GOT3 (cell line): ENCODE measurements at places on chromosomes 5 and 9.

DNA sequence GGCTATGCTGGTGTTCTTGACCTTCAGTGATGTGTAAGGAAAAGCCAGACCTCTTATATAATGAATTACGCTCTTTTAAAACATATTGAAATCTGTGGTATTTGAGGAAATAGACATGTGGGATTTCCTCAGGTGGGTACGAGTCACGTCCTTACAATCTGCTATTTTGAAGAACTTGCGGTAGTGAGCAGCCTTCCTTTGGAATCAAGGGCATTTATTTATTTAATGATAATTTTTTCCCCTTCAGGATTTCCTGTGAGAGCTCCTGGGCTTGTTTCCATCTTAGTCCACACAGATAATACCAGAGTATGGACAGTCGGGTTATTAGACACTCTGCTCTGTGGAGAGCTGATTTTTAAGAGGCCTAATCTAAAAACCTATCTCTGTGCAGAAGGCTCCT lies 167.9 kb downstream of the ARHGEF28 start:
- DNase-seq = no peak

DNA sequence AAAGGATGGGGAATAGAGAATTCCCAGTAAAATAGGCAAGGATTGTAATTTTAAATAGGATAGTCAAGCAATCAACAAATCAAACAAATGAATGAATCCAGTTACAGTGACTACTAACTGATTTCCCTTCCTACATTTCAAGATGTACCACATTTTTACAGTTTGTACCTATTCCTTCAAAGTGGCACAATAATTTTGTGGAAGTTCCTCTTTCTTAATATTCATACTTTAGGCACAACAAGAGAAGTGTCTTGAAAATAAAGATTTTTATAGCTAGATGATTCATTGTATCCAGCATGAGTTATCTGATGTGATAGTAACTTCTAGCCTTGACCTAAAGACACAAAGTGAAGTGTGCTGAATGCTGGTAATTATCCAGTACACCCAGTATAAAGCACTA lies 122.2 kb upstream of the ACOT12 start:
- DNase-seq = no peak

DNA sequence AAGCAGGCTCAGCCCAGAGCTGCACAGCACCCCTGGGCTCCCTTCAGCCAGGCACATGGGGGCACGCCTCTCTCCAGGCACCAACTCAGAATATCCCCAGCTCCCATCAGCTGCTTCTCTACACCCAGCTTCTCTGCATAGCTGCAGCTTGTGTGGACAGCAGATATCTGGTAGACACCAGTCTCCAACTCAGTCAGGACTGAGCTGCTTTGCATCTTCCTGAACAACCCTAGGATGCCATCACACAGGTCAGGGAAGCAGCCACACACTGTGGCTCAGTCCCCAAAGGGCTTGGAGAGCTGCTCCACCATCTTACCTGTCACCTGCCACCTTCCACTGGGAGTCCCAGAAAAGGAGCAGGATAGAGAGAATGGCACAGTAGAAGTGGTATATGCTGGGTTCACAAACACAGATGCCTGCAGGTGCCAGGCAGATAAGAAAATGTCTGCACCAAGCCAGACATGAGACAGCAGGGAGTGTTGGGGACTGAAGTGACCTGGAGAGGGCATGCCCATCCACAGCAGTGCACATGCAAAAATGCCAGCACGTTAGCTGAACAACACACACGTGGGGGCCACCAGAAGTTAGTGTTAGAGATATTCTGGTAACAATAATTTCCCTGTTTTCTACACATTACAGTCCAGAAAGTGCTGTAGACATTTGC lies 42.0 kb downstream of the THBS4 start:
- DNase-seq = no peak

- no peak for DNase-seq
Observed at GRCh38 chr5:161311146-161311708, 235.3 kb downstream of the GABRB2 start.

DNA sequence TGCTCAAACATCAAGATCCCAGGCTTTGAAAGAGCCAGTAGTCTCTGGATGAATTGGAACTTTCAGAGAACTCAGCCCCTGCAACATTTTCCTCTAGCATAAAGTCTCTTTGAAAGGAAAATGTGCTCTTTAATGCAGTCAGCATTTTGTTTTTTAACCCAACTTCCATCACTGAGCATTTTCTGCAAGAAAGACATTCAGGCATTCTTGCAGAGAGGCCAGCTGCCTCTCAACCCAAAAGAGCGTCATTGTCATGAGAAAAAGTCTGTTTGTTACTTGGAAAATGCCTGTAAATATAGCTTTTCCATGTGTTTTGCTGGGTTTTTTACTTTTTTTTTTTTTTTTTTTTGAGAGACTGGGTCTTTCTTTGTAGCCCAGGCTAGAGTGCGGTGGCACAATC lies 225.0 kb downstream of the ADAMTSL1 start:
- no peak for DNase-seq

DNA sequence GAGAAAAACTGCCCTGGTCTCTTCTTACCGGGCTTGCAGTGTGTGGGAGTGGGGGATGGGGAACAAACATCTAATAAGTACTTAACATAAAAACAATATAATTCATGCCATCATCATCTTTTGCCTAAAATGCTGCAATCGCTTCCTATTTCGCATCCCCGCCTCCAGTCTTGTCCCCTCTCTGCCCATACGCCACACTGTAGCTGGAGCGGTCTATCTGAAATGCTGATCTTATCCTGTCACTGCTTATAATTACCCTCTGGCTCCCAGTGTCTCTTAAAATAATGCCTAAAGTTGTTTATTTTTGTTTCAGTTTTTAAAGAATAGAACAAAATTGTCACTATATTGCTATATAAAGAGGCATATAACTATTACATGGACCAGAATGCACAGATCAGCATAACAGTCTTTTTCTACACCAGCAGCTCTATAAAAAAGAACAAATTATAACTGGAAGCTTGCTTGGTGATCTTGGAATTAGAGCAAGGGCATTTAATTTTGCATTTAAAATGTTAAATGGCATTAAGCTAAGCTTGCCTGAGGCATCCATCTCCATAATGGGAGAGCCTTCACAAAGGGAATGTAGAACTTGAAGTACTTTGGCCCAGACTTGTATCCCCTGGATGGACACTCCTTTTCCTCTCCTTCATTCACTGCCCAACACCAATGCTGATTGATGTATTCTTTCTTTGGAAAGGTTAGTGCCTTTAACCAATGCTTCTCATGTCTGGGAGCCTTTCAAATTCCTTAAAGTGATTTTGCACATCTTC lies 12.2 kb downstream of the NTRK2 start:
- no peak for DNase-seq

GRCh38 chr5:135534609-135535419 lies 950 bp downstream of the NEUROG1 start:
- no peak for DNase-seq

DNA sequence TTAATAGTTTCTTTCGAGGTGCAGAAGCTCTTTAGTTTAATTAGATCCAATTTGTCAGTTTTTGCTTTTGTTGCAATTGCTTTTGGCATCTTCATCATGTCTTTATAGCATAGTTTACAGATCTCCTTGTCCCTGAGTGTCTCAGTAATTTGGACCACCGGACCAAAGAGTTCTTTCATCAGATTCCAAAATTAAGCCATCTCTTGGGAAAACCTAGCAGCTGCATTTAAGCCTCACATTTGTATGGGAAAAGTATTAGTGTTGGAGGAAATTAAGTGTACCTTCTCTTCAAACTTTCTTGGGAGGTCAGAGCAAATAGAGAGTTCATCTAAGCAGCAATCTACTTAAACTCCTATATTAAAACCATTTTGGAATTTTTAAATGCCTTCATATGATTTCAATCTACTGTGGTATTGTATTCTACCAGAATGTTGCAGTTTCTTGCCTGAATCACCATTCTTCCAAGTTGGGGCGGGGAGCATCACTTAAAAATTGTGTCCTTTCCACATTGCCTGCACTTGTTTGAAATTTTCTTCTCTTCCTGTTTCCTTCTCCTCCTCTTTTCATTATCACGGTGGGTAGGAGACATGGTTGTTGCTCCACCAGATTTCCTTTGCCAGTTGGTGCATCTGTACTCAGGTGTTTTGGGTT lies 97.3 kb upstream of the DAB2 start:
- no peak for DNase-seq

DNA sequence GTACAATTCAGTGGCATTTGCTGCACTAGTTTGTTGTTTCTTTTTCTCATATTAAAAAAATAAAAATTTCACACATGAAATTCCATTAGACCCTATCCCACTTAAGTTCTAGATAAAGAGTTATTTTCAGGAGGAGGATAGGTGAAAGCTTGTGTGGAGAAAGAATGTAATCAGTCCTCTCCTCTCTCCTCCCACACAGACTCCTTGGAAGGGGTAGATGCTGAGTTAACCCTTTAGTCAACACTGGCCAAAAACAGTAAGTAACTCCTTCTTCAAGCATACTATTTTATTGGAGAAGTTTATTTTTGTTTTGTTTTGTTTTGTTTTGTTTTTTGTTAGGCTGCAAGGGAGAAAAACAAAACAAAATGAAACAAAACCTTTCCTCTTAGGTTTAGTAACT lies 30.6 kb upstream of the LMNB1 start:
- no peak for DNase-seq
